Activated T-cell treated with anti-CD3 and anti-CD28 coated beads, Interleukin-2, amount 50 U/mL, for 72 hours (primary cell): ENCODE measurements at places on chromosomes 16 and 17. TPM values are rescaled to one million over a fixed set of nuclear protein-coding genes. Genes with fewer than 3 reads are reported as not detected.

The TBC1D3I gene
- 3.1 TPM for total RNA-seq

The KRT40 gene
- not detected for total RNA-seq

- no peak overlapping the region for H3K4me3 ChIP-seq
- DNase-seq: no peak
- H3K36me3 ChIP-seq: peaks cover 18% of the 10 kb centered on the region
- H3K4me1 ChIP-seq: peaks cover 38% of the 10 kb centered on the region
- peak overlapping the region; percentile 77 for H3K27ac ChIP-seq
- H3K27me3 ChIP-seq: no peaks in the 10 kb centered on the region
These were observed 8.6 kb downstream of the BRD7 start for GRCh38 chr16:50360033-50360778.

- H3K27me3 ChIP-seq: no peaks in the 10 kb centered on the region
- DNase-seq: no peak
- H3K4me3 ChIP-seq: peak overlapping the region; percentile 60
These were observed 8.0 kb upstream of the SLC35B1 start for GRCh38 chr17:49715717-49716279.

The PER1 gene
- 58.2 TPM for total RNA-seq

The CLEC19A gene
- not detected for total RNA-seq

DNA sequence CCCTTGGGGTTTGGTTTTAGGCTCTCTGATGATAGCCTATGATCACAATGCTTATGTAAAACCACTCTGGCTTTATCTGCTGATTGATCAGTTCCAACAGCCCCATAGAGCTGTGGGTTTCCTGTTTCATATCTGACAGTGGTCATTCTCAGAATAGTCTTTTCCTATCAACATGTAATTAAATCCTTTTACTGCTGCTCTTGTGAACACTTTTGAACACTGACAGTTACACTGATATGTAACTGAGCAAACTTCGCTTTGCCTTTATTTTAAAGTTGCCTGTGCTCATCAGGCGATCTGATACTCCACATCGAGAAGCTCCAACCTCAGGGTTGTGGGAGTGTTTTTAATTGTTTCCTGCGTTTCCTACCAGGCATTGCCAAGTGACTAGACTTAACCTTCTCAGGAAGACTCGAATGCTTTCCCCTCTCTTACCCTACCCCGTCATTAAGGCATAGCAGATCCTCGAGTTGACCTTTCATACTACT, 17.3 kb upstream of the CLEC18B start:
- peak overlapping the region; percentile 31 for H3K4me3 ChIP-seq
- peaks cover 13% of the 10 kb centered on the region for H3K4me1 ChIP-seq

- H3K4me3 ChIP-seq: no peak overlapping the region
- no peak for DNase-seq
- H3K36me3 ChIP-seq: peaks cover 2% of the 10 kb centered on the region
- no peak overlapping the region for H3K27ac ChIP-seq
These were observed 185.8 kb downstream of the PHKB start for GRCh38 chr16:47646914-47647313.

The JMJD8 gene
- total RNA-seq: 20.7 TPM

The DNASE1L2 gene
- total RNA-seq: 1.1 TPM

- H3K27ac ChIP-seq: no peak overlapping the region
- no peak for DNase-seq
- no peaks in the 10 kb centered on the region for H3K4me1 ChIP-seq
- no peaks in the 10 kb centered on the region for H3K27me3 ChIP-seq
- no peak overlapping the region for H3K4me3 ChIP-seq
- no peaks in the 10 kb centered on the region for H3K36me3 ChIP-seq
These were observed 67.1 kb downstream of the TEX14 start for GRCh38 chr17:58624751-58625150.

DNA sequence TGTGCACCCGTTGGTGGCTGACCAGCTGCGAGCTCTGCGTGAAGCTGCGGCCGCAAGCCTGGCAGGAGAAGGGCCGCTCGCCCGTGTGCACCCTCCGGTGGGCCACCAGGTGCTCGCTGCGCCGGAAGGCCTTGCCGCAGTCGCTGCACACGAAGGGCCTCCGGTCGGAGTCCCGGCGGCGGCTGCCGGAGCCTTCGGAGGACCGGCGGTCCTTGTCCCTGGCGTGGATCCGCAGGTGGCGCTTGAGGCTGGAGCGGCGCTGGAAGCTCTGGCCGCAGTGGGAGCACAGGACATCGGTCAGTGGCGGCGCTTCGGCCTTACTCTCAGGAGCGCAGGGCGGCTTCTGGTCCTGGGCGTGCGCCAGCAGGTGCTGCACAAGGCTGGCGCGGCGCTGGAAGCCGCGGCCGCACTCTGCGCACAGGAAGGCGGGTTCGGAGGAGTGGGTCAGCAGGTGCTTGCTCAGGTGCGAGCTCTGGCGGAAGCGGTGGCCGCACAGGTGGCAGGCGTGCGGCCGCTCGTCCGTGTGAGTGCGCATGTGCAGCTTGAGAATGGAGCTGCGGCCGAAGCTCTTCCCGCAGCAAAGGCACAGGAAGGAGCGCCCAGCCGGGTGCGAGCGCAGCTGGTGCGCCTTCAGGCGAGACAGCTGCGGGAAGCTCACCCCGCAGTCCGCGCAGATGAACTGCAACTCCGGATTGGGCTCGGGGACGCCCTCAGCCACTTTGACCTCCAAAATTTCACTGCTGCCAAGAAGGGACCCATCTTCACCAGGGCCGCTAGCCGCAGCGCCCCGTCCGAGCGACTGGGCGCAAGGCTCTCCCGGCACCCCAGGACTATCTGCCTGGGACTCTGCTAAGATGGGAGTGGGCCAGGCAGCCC, 9.1 kb downstream of the ZSCAN10 start:
- no peak overlapping the region for H3K27ac ChIP-seq
- no peaks in the 10 kb centered on the region for H3K27me3 ChIP-seq
- no peak for DNase-seq
- H3K4me3 ChIP-seq: no peak overlapping the region
- H3K4me1 ChIP-seq: peaks cover 50% of the 10 kb centered on the region

The CDRT15L2 gene
- total RNA-seq: not detected

DNA sequence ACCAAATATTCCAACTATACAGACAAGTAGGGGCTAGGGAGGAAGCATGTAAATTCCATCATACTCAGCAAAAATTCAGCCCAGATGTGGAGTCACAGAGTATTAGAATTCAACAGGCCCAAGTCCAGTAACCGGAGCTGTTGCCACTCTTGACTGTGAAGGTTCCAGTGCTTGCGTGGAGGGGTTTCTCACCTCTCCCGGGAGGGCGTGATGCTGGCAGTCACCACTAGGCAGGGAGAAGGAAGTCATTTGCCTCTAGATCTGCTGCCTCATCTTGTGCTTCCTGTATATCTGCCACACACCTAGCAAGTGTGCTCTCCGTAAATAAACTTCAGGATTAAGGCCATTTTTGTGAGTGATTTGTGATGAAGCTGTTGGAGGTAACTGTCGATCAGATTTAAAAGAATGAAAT, 1.0 kb upstream of the CKLF start:
- peaks cover 73% of the 10 kb centered on the region for H3K4me1 ChIP-seq
- peak overlapping the region; percentile 99 for H3K27ac ChIP-seq
- H3K4me3 ChIP-seq: peak overlapping the region; percentile 90
- no peaks in the 10 kb centered on the region for H3K27me3 ChIP-seq
- peaks cover 16% of the 10 kb centered on the region for H3K36me3 ChIP-seq

DNA sequence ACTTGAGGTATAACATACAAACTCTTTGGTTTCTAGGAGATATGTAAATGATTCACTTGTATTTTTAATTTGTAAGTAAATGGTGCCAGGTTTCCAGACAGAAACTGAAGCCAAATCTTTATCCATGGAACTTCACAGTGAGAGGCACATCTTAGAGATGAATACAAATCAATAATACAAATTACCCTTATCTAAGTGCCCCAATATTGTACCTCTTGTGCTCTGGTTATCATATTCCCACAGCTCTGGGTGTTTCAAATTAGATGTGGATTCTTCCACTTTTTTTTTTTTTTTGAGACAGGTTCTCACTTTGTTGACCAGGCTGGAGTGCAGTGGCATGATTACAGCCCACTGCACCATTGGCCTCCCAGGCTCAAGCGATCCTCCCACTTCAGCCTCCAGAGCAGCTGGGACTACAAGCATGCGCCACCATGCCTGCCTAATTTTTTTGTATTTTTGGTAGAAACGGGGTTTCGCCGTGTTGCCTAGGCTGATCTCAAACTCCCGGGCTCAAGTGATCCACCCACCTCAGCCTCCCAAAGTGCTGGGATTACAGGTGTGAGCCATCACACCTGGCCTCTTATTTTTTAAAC, 38.0 kb upstream of the DHX40 start:
- H3K4me3 ChIP-seq: no peak overlapping the region
- H3K27me3 ChIP-seq: peaks cover 6% of the 10 kb centered on the region
- no peaks in the 10 kb centered on the region for H3K4me1 ChIP-seq
- no peak overlapping the region for H3K27ac ChIP-seq
- no peaks in the 10 kb centered on the region for H3K36me3 ChIP-seq

DNA sequence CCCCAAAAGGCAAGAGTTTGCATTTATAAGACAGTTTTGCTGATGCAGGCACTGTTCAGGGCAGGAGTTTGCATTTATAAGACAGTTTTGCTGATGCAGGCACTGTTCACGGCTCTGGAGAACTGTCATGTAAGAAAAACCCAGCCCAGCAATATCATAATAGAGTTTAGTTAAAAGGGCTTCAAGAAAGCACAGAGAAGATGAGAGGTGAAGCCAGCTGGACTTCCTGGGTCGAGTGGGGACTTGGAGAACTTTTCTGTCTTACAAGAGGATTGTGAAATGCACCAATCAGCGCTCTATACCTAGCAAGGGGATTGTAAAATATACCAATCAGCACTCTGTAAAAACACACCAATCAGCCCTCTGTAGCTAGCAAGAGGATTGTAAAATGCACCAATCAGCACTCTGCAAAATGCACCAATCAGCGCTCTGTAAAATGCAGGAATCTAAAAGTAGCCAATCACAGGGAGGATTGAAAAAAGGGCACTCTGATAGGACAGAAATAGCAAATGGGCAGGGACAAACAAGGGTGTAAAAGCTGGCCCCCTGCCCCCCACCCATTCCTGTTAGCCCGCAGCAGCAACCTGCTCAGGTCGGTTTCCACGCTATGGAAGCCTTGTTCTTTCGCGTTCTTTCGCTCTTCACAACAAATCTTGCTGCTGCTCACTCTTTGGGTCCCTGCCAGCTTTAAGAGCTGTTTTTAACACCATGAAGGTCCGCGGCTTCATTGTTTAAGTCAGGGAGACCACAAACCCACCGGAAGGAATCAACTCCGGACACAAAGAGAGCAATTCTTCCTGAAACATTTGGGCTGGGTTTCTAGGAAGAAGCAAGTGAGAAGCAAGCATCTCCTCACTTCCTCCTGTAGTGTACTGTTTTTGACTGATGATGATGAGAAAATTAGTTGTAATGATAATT, 1.8 kb upstream of the CBX1 start:
- H3K4me1 ChIP-seq: peaks cover 64% of the 10 kb centered on the region
- H3K27ac ChIP-seq: no peak overlapping the region
- peaks cover 8% of the 10 kb centered on the region for H3K36me3 ChIP-seq
- peak overlapping the region; percentile 64 for H3K4me3 ChIP-seq

- no peak for DNase-seq
- peaks cover 81% of the 10 kb centered on the region for H3K4me1 ChIP-seq
- H3K4me3 ChIP-seq: no peak overlapping the region
These were observed 40.1 kb downstream of the NLRC5 start for GRCh38 chr16:57029161-57030160.

DNA sequence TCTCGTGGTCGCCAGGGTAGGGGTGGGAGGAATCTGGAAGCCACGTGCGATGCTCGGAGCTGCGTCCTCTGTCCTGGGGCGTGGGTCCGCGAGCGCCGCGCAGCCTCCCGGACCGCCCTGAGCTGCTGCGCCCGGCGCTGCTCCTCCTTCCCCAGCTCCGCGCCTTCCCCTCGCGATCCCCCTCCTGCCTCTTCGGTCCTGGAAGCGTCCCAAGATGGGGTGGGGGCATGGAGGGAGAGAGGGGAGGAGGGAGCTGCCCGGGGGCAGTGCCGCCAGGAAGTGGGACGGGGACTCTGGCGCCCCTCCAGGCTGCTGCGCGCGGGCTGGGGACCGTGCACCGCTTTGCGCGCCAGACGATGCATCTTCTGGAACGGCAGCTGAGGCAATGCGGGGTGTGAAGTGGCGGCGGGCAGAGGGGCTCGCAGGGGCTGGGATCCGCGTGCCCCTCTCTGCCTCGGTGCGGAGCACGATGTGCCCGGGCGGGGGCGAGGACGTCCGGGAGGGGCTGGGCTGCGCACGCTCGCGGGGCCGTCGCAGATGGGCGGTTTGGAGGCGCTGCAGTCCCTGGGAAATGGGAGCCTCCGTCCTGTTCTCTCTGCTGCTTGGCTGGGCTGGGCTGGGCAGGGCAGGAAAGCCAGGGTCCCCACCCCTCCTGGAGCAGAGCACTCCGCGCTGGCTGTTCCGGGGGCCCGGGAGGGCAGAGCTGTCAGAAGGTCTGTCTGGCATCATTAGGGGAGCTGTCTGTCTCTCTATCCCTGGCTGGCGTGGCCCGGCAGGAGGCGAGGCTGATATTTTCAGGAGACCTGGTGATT, 388.0 kb downstream of the SEC14L1 start:
- peak overlapping the region; percentile 73 for H3K4me3 ChIP-seq
- DNase-seq: peak; percentile 58

GRCh38 chr16:78607465-78607864, 508.0 kb downstream of the WWOX start:
- H3K27me3 ChIP-seq: no peaks in the 10 kb centered on the region
- peaks cover 8% of the 10 kb centered on the region for H3K4me1 ChIP-seq
- no peak overlapping the region for H3K27ac ChIP-seq
- no peak for DNase-seq
- no peaks in the 10 kb centered on the region for H3K36me3 ChIP-seq
